ENCODE measurements at places on chromosomes 5 and 9.

- peak; percentile 58 for DNase-seq
Measured at GRCh38 chr5:150512368-150512747, 4.4 kb downstream of the NDST1 start.

DNA sequence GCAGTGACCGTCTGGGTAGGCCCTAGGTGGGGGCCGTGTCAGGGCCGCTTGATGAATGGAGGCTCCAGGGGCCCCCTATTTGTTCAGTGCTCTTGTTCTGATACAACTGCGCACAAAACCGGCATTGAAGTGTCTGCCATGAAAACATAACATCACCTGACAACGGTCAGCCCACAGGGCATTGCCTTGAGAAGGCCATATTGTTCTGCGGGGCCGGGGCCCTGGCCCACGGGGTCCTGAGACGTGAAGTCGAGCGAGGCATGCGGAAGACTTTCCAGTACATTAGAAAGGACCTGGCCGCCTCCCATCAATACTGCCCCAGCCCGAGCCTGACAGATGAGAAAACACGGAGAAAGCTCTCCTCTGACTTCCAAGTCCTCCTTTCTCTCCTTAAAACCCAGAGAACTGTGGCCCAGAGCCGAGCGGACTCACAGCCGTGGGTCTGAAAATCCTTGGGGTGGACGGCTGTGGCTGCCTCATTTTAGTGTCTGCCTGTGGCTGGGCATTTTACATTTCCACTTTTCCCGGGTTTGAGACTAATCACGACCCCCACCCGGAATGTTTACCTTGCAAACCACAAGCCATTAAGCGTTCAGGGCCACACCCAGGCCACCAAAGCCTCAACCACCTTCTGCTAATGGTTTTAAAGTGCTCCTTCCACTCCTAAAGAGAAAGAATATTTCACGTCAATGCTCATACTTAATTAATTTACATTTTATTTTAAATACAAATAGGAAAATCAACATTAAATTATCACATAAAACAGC is 391.0 kb upstream of the IRX2 start:
- no peak for DNase-seq

DNA sequence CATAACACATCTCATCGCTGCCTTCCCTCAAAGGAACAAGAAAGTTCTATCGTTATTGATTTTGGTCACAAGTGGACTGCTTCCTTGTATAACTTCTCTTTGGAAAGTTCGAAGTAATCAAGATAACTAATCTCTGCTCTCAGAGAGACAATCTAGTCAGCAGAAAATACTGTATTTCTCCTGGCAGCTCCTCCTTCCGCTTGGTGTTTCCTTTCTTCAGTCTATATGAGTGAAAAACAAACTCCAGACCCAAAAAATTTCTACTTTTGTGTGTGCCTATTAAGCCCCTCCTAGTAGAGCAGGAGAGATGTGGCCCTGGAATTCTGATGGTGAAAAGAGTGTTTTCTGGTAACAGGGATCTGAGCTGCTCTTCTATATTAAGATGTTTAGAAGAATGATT is 24.5 kb downstream of the OSTF1 start:
- no peak for DNase-seq

GRCh38 chr9:92008041-92008440 is 58.0 kb upstream of the ROR2 start:
- DNase-seq, result no peak

- DNase-seq, result no peak
Measured at GRCh38 chr9:995192-995591, 18.7 kb downstream of the DMRT3 start.

DNA sequence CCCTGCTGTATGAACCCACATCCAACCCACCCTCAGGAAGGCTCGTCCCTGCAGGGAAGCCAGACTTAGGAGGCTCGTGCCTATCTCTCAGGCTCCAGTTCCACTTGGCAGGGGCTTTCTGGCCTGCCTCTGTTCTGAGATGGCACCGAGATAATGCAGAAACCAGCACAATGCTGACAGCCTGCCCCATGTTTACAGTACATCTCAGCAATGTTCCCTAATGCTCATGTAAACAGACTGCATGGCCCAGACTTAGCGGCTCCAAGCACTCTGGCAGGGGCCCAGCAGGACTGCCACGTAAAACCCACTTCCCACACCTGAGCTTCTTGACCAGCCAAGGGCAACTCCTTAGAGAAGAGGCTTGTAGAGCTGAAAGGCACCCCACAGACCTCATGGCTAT is 499.5 kb upstream of the BRINP1 start:
- DNase-seq, result no peak

GRCh38 chr5:171954721-171955120 is 51.7 kb downstream of the FBXW11 start:
- peak; percentile 42 for DNase-seq

GRCh38 chr9:127537792-127538191 is 74.3 kb upstream of the STXBP1 start:
- no peak for DNase-seq

DNA sequence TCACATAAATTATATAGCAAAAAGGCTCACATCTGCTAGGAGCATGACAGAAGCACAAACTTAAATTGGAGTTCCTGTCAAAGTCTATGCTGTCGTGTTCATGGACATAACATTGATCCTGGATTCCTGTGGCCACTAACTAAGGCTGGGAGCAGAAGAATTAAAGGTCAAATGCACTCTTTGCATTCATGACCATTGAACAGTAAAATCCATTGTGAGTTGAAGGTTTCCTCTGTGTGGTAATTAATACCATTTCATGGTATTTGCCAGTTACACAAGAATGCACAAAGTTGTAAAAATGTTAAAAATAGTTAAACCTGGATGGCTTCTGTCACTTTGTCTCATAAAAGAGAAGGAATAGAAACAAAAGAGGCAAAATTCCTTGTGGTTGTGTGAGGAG is 242.6 kb downstream of the NPR3 start:
- DNase-seq, result peak; percentile 62

GRCh38 chr5:1380011-1380817 is 35.3 kb upstream of the CLPTM1L start:
- peak; percentile 42 for DNase-seq

- DNase-seq, result no peak
Measured at GRCh38 chr9:82998409-82998808, 64.5 kb downstream of the RASEF start.

- no peak for DNase-seq
Measured at GRCh38 chr5:32559921-32560320, 25.4 kb upstream of the SUB1 start.

- no peak for DNase-seq
Measured at GRCh38 chr9:134156564-134157377, 7.6 kb downstream of the RNU6ATAC start.

DNA sequence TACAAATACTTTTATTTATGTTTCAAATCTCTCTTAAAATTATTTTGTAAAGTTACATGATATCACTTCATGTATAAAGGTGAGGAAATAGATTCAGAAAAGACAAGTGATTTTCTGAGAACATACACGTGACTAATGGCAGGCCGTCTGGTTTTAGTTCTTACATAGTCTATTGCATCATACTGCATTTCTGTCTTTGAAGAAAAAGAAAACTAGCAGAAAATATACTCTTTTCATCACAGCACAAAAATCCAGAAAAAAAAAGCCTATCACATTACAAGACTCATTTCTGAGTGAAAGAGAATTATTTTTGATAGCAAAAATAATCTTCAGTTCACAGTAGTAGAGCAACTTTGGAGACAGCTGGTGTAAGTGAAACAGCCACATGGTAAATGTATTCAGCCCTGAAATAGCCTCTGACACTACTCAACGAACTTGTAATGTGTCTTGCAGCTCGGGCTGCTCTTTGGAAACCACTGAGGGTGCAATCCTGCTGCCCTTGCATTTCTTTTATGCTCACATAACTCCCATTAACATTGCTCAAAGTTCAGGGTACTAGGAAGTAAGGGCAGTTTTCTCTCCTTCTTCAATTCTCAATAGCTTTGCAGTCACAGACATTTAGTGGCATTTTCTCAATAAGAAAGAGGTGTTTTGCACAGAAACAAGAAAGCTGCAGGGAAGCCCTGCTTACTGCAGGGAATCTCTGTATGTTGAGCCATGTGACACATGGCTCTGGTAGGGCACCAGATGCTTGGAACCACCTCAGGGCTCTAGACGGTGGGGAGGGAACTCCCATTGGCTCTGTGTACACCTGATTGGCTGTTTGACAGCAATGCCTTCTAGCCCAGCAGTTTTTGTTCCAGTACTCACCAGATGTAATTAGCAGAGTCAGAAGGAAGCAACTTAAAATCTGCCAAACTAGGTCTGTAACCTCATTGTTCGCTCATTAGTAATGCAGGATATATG is 845.3 kb upstream of the PTPRD start:
- no peak for DNase-seq

All from AG10803 (cell line).